Hindlimb muscle (tissue), 1 donor: ENCODE measurements at places on chromosomes 12 and 14. TPM values are rescaled to one million over a fixed set of nuclear protein-coding genes. Genes with fewer than 3 reads are reported as not detected.

Gene CMA1
- polyA plus RNA-seq: not detected

Gene ENDOU
- 0.35 TPM for polyA plus RNA-seq

Gene VRTN
- not detected for polyA plus RNA-seq

Gene OLR1
- polyA plus RNA-seq: 2.3 TPM

Gene MBIP
- polyA plus RNA-seq: 22.1 TPM

Gene RDH16
- polyA plus RNA-seq: 0.57 TPM

Gene OVCH1
- polyA plus RNA-seq: 0.54 TPM

Gene DYRK2
- 65.3 TPM for polyA plus RNA-seq

Gene AQP6
- 0.09 TPM for polyA plus RNA-seq

Gene PSMC1
- 97.9 TPM for polyA plus RNA-seq

Gene NACA
- polyA plus RNA-seq: 1,634 TPM

Gene SERPINA4
- polyA plus RNA-seq: not detected

Gene DTX3
- 21.8 TPM for polyA plus RNA-seq

Gene FAM186B
- polyA plus RNA-seq: 2.7 TPM

Gene NOVA1
- polyA plus RNA-seq: 12.9 TPM

Gene MGAT4C
- 0.45 TPM for polyA plus RNA-seq

Gene STYK1
- not detected for polyA plus RNA-seq

Gene NYNRIN
- 25.1 TPM for polyA plus RNA-seq

Gene RERGL
- 0.21 TPM for polyA plus RNA-seq

Gene SLC6A15
- 2.9 TPM for polyA plus RNA-seq

Gene PRB3
- not detected for polyA plus RNA-seq

Gene COX8C
- polyA plus RNA-seq: 0.89 TPM
